ENCODE measurements at places on chromosomes 12 and 14.
A peak's percentile ranks its signal among the peaks of the same experiment; 100 is the strongest.

DNA sequence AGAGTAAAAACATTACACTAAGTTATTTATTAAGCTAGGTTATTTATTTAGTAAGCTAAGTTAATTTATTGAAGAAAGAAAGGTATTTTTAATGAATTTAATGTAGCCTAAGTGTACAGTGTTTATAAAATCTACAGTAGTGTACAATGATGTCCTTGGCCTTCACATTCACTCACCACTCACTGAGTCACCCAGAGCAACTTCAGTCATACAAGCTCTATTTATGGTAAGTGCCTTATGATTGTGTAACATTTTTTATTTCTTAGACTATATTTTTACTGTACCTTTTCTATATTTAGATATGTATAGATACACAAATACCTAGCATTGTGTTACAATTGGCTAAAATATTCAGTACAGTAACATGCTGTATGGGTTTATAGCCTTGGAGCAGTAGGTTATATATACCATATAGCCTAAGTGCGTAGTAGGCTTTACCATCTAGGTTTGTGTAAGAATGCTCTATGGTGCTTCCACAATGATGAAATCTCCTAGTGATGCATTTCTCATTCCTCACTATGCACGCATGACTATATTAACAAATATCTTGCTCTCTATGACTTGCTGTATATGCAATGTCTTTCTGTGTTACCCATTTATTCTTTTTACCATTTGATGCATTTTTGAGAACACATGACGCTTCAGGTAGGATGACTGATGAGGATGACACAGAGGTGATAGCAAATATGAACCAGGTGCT is 309.6 kb upstream of the ATXN7L3B start:
- DNase-seq: no peak

- no peak for DNase-seq
Measured at GRCh38 chr14:74786796-74787315, 23.7 kb downstream of the YLPM1 start.

- no peak for DNase-seq
Measured at GRCh38 chr14:79453276-79453675, 758.0 kb downstream of the DIO2 start.

DNA sequence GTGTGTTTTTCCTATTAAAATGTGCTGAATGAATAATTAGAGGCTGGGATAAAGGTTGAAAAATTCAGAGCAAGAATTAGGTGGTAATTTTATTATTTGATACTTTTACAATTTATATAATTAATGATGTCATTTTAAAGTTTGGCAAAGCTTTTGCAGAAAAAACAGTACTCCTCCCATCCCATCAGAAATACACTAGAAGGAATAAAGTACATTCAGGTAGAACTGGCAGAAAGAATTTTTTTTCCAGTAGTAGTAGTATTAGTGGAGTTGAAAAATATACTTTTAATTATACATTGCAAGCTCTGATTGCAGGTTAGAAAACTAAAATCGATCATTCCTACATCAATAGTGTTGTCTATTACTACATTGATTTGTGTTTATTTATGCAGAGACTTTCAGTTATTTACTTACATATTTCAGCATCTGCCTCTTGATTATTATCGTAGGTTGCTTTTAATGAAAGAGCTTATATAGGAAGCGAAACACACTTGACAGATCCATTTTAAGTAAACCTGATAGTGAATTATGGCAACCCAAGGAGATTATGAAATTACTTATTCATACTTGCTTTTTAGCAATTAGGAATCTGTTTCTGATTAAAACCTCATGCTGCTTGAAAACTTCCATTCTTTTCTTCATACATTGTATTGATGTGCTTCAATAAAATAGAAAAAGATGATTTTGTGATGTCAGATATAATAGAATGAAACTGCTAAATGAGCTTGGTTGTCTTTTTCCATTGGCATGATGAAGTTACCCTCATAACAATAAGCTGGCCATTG is 10.1 kb downstream of the FOXG1 start:
- no peak for DNase-seq

DNA sequence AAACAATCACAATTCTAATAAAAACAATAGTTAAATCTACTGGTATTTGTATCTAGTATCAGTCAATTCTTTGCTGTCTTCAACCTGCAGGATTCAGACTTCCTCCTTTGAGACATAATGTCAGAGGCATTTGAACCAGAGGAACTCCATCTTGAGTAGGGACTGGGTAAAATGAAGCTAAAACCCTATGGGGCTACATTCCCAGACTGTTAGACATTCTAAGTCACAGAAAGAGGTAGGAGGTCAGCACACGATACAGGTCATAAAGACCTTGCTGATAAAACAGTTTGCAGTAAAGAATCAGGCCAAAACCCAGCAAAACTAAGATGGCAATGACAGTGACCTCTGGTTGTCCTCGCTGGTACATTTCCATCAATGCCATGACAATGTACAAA is 48.2 kb upstream of the MAP3K9 start:
- no peak for DNase-seq

DNA sequence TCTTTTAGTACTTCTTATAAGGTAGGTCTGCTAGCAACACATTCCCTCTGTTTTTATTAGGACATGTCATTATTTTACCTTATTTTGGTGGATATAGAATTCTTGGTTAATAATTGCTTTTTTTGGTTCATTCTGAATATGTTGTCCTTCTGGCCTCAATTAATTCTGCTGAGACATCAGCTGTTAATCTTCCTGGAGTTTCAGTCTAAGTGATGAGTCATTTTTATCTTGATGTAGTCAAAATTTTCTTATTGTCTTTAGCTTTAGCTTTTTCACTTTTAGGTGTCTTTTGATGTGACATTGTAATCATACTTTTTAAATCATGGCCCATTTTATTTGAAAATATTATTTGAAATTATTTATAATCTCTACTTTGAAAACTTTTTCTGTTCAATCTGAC is 104.9 kb upstream of the PMCH start:
- no peak for DNase-seq

DNA sequence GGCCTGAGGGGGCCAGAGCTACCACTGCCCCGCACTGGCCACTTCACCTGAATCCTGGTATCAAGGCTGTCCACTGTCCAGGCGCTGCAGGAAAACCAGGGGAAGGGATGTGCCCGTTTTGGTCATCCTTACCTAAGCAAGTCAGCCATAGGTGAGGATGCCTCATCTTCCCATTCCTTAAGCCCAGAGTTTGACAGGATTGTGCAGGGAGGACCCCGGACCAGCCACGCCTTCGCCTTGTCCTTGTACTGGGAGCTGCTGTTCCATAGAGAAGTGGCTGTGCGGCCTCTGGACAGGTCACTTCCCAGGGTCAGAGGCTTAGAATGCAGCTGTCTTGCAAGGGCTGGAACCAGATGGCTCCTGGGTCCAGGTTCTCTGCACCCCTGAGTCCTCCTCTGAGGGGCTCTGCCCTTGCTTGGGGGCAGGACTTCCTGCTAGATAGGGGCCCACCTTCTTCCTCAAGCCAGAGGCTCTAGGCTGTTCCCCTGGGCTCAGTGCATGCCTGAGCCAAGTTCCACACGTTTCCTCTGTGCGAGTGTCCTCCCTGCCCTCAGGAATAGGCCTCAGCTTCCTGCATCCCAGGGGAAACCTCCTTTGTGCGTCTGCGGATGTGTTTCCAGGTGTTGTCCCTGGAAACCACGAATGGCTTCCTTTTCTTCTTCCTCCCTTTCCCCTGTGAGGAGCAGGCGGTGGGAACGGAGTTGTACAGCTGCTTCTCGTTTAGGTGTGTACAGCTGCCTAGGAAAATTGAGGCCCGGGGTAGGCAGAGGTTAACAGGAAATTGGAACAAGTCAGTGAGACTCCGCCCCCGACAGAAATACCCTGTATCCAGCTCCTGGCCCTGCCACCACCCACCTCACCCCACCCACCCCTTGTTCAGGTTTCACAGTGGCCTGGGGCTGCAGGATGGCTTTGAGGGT is 54.3 kb upstream of the RIN3 start:
- DNase-seq: no peak

DNA sequence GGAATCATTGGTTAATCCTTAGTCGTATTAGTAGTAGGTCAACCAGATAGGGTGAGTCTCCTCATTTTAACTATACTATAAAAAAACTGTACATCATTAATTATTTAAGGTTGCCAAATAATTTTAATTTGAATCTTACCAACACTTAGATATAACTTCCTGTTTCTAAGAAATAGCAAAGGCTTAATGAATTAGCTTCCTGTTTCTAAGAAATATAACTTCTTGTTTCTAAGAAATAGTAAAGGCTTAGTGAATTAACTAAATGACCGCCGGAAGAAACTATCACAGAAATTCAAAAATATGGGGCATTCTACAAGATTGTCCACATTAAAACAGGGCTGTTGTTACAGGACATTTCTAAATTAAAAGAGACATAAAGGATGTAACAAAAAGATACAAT is 392.9 kb upstream of the FOXG1 start:
- DNase-seq: no peak

- peak; percentile 39 for DNase-seq
Measured at GRCh38 chr14:76929927-76930326, 98.6 kb downstream of the IRF2BPL start.

GRCh38 chr14:93959239-93960107 is 16.9 kb downstream of the ASB2 start:
- peak; percentile 82 for DNase-seq

DNA sequence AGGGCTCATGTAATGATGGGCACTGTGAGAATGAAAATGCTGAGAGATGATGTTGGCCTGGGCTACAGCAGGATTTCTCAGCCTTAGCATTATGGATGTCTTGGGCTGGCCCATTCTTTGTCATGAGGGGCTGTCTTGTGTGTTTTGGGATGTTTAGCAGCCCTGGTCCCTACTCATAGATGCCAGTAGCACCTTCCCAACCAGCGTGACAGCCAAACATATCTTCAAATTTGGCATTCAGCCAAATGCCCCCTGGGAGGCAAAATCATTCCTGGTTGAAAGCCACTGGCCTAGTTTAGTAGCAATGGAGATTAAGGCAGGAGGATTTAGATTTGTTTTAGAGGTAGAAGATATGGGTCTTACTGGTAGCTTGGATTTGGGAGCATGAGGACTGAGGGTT is 26.6 kb downstream of the UBE3B start:
- DNase-seq: no peak

- no peak for DNase-seq
Measured at GRCh38 chr14:44639781-44640385, 132.8 kb upstream of the FSCB start.

- no peak for DNase-seq
Measured at GRCh38 chr12:83121897-83122622, 435.4 kb downstream of the TMTC2 start.

GRCh38 chr12:56190695-56191155 is 1.4 kb upstream of the SMARCC2 start:
- DNase-seq: no peak

DNA sequence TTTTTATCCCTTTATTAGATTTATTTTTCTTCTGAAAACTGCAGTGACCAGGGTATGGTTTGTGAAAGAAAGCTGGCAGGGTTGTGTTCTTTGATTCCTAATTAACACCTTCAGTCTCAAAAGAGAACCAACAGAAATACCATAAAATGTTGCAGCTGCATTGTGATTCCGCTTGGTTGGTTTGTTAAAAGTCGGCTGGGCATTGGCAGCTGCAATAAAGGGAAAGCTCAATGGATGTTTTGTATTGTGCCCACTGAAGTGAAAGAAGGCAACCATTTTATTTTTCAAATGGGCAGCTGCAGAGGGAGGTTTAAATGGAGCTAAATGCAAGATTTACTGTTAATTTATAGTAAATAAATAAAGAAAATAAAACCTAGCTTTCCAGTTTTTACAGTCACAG is 16.7 kb downstream of the LGR5 start:
- no peak for DNase-seq

- no peak for DNase-seq
Measured at GRCh38 chr12:8991371-8992345, 2.3 kb downstream of the KLRG1 start.

GRCh38 chr12:40921563-40922163 is 229.4 kb downstream of the CNTN1 start:
- no peak for DNase-seq

- DNase-seq: no peak
Measured at GRCh38 chr12:73180734-73181133, 908.6 kb downstream of the TRHDE start.

DNA sequence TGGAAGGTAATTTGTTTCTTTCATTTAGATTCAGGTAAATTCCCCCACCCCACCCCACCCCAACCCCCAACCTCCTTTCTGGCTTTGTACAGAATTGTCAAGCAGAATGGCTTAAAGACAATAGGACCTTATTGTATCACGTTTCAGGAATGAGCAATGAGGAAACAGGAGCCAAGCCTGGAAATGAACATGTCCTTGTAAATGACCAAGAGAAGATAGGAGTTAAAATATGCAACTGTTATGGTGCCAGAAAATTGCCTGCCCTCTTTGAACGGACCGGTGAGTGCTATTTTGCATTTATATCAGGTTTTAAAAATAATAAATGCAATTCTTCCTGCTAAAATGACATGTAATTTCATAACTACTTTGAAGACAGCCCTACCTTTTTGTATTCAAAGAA is 141.6 kb upstream of the PELI2 start:
- DNase-seq: no peak

GRCh38 chr12:46874642-46875041 is 48.8 kb upstream of the SLC38A4 start:
- no peak for DNase-seq

GRCh38 chr12:76177821-76178220 is 93.3 kb upstream of the NAP1L1 start:
- no peak for DNase-seq

DNA sequence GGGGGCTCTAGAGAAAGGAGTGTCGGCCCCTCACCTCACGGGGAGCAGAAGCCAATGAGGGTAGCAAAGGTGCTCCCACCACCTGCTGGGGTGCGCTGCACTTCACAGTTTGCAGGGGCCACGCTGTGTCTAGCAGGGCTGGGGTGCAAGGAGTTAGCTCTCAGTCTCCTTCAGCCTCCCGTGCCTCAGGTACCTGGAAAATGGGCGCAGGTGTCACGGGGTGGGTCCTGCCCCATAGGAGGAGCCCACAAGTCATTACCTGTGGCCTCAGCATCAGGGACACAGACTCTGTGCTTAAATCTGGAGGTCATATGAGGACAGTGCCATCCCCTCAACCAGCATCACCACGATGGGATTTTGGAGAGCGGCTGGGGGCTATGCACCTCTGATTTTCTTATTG is 326.7 kb downstream of the ADGRD1 start:
- DNase-seq: no peak

- DNase-seq: no peak
Measured at GRCh38 chr12:59087077-59087673, 166.9 kb upstream of the LRIG3 start.

- no peak for DNase-seq
Measured at GRCh38 chr12:77696183-77696582, 134.5 kb upstream of the NAV3 start.

All from stimulated activated CD4-positive, alpha-beta T cell treated with anti-CD3 and anti-CD28 coated beads, Interleukin-1b, Interleukin-23, amount 100 ng/mL, for 4 hours (primary cell).